HepG2 (cell line): ENCODE measurements at places on chromosomes 3 and 15. TPM values are rescaled to one million over a fixed set of nuclear protein-coding genes. Genes with fewer than 3 reads are reported as not detected.

CLRN1 gene
- not detected in 2 replicates for total RNA-seq

DNA sequence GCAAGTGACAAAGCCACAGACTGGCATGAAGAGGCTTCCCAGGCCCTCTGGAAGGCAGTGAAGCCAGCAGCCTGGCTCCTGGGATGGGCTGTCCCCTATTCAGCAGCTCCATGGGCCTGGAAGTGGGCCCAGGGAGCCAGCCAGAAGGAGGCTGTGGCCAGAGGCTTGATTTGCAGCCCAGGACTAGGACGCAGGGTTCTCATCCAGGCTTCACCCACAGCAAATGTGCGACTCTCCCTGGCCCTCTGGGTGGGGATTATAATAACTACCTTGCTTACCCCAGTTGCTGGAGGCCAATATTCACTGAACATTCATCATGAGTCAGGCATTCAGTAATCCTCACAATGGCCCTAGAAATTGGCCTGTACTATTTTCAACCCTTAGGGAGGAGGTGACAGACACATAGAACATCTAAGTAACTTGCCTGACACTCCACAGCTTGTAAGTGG is 24.6 kb upstream of the SRP14 start:
- no peaks in the 10 kb centered on the region for H3K36me3 ChIP-seq
- no peak for DNase-seq
- H3K4me3 ChIP-seq = no peak overlapping the region
- H3K27me3 ChIP-seq = no peaks in the 10 kb centered on the region
- peaks cover 33% of the 10 kb centered on the region for H3K4me1 ChIP-seq
- no peak overlapping the region for H3K27ac ChIP-seq

CPEB1 gene
- total RNA-seq = 0.07 TPM in 1 of 2 replicates, not detected in the other

DNA sequence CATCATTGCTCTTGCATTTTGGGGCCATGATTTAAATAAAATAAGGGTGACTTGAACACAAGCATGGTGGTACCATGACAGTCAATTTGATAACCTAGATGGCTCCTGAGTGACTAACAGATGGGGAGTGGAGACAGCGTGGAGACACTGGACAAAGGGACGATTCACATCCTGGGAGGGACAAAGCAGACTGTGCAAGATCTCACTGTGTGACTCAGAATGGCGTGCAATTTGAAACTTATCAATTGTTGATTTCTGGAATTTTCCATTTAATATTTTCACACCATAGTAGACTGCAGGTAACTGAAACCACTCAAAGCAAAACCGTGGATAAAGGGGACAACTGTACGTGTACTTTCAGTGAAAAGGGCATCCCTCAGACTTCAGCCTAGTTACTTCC is 25.5 kb downstream of the MCCC1 start:
- no peak for DNase-seq
- no peak overlapping the region for H3K27ac ChIP-seq
- no peaks in the 10 kb centered on the region for H3K27me3 ChIP-seq
- no peaks in the 10 kb centered on the region for H3K4me1 ChIP-seq
- no peak overlapping the region for H3K4me3 ChIP-seq
- peaks cover 1% of the 10 kb centered on the region for H3K36me3 ChIP-seq

- H3K4me3 ChIP-seq = no peak overlapping the region
- no peak for DNase-seq
- H3K27me3 ChIP-seq = no peaks in the 10 kb centered on the region
- H3K27ac ChIP-seq = peak overlapping the region; percentile 89
- no peaks in the 10 kb centered on the region for H3K36me3 ChIP-seq
These were observed 315.7 kb upstream of the SLCO3A1 start for GRCh38 chr15:91537856-91538255.

GRCh38 chr3:157841029-157841428 is 265.2 kb downstream of the SHOX2 start:
- no peaks in the 10 kb centered on the region for H3K36me3 ChIP-seq
- no peaks in the 10 kb centered on the region for H3K27me3 ChIP-seq
- H3K4me1 ChIP-seq = no peaks in the 10 kb centered on the region
- no peak overlapping the region for H3K27ac ChIP-seq

DNA sequence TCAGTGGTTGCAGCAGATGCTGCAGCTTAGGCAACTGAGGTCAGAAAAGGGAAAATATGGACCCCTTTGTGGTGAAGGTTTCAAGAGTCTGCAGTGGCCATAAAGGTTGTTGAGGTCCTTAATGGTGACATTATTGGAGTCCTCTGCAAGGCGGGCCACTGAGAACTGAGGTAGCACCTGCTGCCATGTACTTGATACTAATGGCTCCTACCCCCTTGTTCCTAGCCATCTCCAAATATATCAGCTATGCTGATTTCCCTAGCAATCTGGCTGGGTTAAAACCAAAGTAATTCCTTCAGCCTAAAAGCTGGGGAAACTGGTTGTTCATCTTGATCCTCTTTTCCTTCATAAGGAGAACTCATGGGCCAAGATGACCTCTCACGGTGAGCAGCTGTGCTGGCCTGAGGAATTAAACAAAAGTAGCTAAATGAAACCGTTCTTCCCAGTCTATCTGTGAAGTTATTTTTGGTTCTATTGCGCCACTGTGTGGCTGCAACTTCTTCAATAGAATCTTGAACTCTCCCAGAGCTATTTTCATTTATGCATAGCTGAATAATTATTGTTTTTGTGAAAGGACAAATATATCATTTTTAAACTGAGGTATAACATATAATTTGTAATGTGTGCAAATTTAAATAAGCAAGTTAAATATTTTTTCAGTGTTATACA is 76.1 kb upstream of the PLSCR4 start:
- peak; percentile 46 for DNase-seq
- no peaks in the 10 kb centered on the region; the same call in 2 of the 3 replicates for H3K27me3 ChIP-seq
- peaks cover 10% of the 10 kb centered on the region; the same call in 1 of the 2 replicates for H3K4me1 ChIP-seq
- no peaks in the 10 kb centered on the region for H3K36me3 ChIP-seq
- no peak overlapping the region for H3K4me3 ChIP-seq

VIPR1 gene
- 0.04 TPM in 1 of 2 replicates, not detected in the other for total RNA-seq

GRCh38 chr3:170585008-170585936 is 603 bp downstream of the SLC7A14 start:
- no peaks in the 10 kb centered on the region for H3K4me1 ChIP-seq
- H3K27me3 ChIP-seq = no peaks in the 10 kb centered on the region
- H3K27ac ChIP-seq = no peak overlapping the region
- no peak overlapping the region for H3K4me3 ChIP-seq

TUSC7 gene
- total RNA-seq = not detected in 2 replicates

DNA sequence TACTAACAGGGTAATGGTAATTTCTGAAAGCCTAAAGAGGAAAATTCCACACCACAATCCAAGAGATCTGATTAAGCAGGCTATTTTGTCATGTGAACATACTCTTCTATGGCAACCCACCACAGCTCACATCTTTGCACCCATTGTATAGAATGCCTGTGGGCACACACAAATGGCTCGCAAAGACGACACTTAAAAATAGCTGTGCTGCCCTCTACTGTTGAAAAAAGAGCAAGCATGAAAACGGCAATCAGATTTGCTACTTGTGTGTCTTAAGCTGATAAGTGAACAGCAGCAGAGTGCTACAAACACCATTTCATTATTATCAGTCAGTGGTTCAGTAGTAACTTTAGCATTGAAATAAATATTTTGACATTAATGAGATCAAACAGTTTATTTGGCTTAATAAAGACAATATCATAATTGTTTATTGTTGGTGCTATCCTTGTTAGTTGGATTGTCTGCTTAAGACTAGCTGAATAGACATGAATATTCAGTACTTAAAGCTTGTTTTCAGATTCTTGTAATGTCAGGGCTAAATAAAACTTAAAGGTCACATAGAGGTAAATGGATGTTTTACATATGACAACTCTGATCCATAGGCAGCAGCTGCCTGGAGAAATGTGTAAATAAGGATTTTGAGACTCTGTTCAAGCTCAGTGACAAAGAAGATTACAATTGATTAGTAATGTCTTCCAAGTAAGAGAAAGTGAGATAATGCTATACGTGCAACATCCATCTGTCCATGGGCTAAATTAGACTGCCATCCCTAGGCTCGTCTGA is 199.1 kb downstream of the LRRN1 start:
- H3K36me3 ChIP-seq = no peaks in the 10 kb centered on the region
- no peak overlapping the region for H3K27ac ChIP-seq
- H3K4me3 ChIP-seq = no peak overlapping the region
- no peaks in the 10 kb centered on the region for H3K27me3 ChIP-seq
- DNase-seq = peak; percentile 52

TNFAIP8L3 gene
- total RNA-seq = 4.0 and 5.8 TPM in 2 replicates

- no peaks in the 10 kb centered on the region for H3K27me3 ChIP-seq
- DNase-seq = no peak
These were observed 18.6 kb downstream of the DCP1A start for GRCh38 chr3:53328746-53329145.
